ENCODE measurements at places on chromosomes 16 and 17.
A peak's percentile ranks its signal among the peaks of the same experiment; 100 is the strongest.

GRCh38 chr17:77827511-77827910, 131.0 kb upstream of the TNRC6C start:
- no peak for DNase-seq

DNA sequence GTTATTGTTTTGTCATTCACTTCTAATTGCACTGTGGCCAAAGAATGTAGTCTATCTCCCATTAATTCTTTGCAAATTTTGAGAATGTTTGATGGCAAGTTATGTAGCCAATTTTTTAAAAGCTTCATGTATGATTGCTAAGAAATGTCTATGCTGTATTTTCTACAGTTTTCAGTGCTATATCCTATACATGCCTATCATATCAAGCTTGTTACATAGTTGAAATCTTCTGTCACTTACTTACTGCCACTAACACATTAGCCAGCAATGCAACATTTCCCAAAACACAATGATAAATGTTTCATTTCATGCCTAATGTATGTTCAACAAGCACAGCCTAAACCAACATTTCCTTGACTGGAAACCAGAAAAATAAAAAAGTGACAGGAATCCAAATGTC, 292.4 kb upstream of the AXIN2 start:
- no peak for DNase-seq

DNA sequence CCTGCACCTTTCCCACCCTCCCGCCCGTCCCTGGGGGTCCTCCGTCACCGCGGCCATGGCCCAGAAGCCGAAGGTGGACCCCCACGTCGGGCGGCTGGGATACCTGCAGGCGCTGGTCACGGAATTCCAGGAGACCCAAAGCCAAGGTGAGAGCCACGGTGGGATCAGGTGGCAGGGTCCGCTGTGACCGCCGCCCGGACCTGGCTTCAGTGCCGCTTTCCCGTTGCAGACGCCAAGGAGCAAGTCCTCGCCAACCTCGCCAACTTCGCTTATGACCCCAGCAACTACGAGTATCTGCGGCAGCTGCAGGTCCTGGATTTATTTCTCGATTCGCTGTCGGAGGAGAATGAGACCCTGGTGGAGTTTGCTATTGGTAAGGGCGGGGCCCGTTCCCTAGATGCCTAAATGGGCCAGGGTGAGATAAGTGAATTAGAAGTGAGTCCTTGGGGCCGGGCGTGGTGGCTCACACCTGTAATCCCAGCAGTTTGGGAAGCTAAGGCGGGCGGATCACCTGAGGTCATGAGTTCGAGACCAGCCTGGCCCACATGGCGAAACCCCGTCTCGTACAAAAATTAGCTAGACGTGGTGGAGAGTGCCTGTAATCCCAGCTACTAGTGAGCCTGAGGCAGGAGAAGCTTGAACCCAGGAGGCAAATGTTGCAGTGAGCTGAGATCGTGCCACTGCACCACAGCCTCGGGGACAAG, 617 bp downstream of the ARMC7 start:
- DNase-seq, result peak; percentile 49

GRCh38 chr16:85829171-85829719, 29.8 kb downstream of the COX4I1 start:
- DNase-seq, result no peak

DNA sequence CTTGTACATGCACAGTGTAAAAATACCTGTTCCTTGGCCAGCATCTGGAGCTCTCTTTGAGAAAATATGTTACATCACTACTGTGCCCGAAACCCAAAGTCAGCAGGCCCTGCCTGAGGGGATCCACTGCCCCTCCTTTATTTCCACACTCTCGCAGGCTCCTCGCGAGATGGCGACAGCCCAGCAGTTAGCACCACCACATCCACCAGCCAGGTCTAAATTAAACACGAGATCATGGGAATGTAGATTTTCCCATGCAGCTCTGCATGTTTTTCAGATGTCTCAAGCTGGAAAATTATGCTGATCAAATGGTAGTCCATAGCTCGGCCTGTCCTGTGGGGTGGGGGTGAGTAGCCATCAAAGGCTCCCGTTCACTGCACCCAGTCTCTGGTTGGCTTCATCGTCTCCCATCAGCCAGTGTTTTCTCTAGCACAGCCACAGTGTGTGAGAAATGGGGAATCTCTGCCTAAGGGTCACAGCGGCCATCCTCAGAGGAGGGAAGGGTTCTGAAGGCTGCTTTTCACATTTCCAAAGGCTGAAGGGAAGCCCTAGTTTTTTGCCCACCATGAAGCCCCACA, 34.7 kb downstream of the EPN2 start:
- no peak for DNase-seq

- no peak for DNase-seq
Observed at GRCh38 chr16:3248596-3248995, 7.8 kb downstream of the MEFV start.

GRCh38 chr16:71354156-71354555, 4.4 kb upstream of the CALB2 start:
- no peak for DNase-seq

- DNase-seq, result no peak
Observed at GRCh38 chr16:84482001-84482891, 22.2 kb downstream of the MEAK7 start.

DNA sequence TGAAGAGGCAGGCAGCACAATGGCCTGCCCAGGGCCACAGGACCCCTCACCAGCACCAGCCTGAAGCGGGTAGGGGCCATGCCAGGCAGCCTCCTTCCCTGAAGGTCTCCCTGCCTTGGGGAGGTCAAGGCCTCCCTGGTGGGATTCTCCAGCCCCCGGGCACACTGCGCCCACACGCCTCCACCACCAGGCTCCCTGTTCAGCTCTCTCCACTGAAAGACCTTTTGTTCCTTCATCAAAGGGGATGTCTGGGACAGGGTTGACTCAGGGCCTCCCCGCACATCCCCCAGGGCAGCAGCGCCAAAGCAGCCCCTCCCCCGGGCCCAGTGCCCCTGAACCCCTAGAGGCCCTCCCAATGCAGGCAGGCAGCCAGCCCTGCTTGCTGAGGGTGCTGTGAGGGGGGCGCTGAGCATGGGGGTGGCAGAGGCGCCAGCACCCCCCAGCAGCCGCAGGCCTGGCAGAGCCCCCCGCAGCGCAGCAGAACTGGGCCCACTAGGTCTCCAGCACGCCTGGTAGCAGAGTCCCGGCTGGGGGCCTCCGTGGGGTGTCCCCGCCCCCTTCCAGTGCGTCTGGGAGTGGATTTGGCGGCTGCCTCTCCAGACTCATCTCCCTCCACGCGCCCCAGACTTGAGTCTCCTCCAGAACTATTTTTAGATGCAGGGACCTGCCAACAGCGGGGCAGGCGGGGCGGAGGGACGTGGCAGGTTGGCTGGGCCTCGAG, 13.1 kb downstream of the BCAR1 start:
- peak; percentile 50 for DNase-seq

Data from NCI-H69 (cell line).